ENCODE measurements at places on chromosomes 4 and X. TPM values are rescaled to one million over a fixed set of nuclear protein-coding genes. Genes with fewer than 3 reads are reported as not detected.

TRAM1L1 gene
- 0.76 TPM for total RNA-seq

EDA gene
- 26.1 TPM for total RNA-seq

ASIC5 gene
- total RNA-seq: not detected

USP9X gene
- total RNA-seq: 65.5 TPM

IQCM gene
- total RNA-seq: not detected

HADH gene
- 164 TPM for total RNA-seq

PABPC1L2B gene
- total RNA-seq: not detected

UGT2B7 gene
- total RNA-seq: not detected

FHDC1 gene
- 0.42 TPM for total RNA-seq

AKAP4 gene
- not detected for total RNA-seq

FATE1 gene
- total RNA-seq: not detected

CENPI gene
- 0.31 TPM for total RNA-seq

GAGE13 gene
- not detected for total RNA-seq

NDST3 gene
- 0.20 TPM for total RNA-seq

CLNK gene
- total RNA-seq: not detected

DCLK2 gene
- 13.1 TPM for total RNA-seq

TMPRSS11D gene
- not detected for total RNA-seq

SYP gene
- total RNA-seq: 2.1 TPM

TMPRSS11A gene
- total RNA-seq: not detected

RNF150 gene
- total RNA-seq: 40.3 TPM

SSX4B gene
- total RNA-seq: not detected

DRD5 gene
- not detected for total RNA-seq

MAGEE1 gene
- total RNA-seq: 5.0 TPM

TLR3 gene
- total RNA-seq: 4.9 TPM

BGN gene
- 244 TPM for total RNA-seq

DOCK11 gene
- 6.0 TPM for total RNA-seq

NAAA gene
- total RNA-seq: 15.3 TPM

ADGRG4 gene
- not detected for total RNA-seq

CEP135 gene
- total RNA-seq: 2.9 TPM

GC gene
- total RNA-seq: 0.61 TPM

TCEAL9 gene
- 34.3 TPM for total RNA-seq

NWD2 gene
- total RNA-seq: not detected

HERC6 gene
- total RNA-seq: 10.9 TPM

SORBS2 gene
- total RNA-seq: 578 TPM

NAT8L gene
- 3.9 TPM for total RNA-seq

SLC2A9 gene
- total RNA-seq: 18.7 TPM

LRAT gene
- not detected for total RNA-seq

MAGEB18 gene
- not detected for total RNA-seq

XK gene
- 7.8 TPM for total RNA-seq

PNMA5 gene
- total RNA-seq: 0.12 TPM

SPATA4 gene
- total RNA-seq: not detected

SMIM14 gene
- 23.1 TPM for total RNA-seq

SYTL4 gene
- total RNA-seq: 3.2 TPM

VSIG4 gene
- total RNA-seq: 126 TPM

NSG1 gene
- 16.2 TPM for total RNA-seq

GIMD1 gene
- not detected for total RNA-seq

AMOT gene
- 12.8 TPM for total RNA-seq

CLIC2 gene
- 17.4 TPM for total RNA-seq

GABRE gene
- total RNA-seq: 11.7 TPM

PABPC5 gene
- 2.3 TPM for total RNA-seq

SMAD1 gene
- total RNA-seq: 9.4 TPM

ADGRL3 gene
- 3.2 TPM for total RNA-seq

SMARCAD1 gene
- total RNA-seq: 14.4 TPM

RASGEF1B gene
- 9.0 TPM for total RNA-seq

HGFAC gene
- 0.31 TPM for total RNA-seq

STAP1 gene
- not detected for total RNA-seq

MAOB gene
- total RNA-seq: 79.7 TPM

SCD5 gene
- 14.2 TPM for total RNA-seq

Measured in right cardiac atrium (tissue), 5 donors.